ENCODE measurements at places on chromosomes 2 and 18.

DNA sequence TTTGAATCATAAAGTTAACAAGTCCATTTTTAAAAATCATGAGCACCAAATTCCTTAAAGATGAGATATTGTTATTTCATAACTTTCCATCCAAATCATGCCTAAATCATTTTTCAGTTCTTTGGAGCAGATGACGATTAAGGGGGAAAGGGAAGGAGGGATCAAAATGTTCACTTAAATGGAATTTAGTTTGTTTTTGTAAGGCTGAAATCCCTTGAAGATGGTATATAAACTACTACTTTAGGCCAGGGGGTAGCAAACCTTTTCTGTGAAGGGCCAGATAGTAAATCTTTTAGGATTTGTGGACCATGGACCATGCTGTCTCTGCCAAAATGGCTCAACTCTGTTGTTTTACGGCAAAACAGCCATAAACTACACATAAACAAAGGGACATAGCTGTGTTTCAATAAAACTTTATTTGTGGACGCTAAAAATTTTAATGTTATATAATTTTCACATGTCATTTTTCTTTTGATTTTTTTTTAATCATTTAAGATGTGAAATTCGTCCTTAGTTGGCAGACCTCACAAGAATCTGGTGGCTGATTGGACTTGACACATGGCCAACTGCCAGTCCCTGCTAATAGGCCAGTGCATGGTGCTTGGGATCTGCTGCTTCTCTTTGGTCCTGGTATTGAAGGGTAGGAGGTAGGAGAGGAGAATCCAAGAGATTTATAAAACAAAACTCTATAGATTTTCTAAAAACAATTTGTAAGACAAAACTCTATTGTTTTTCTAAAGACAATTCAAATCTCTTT lies 52.0 kb upstream of the RTN4 start:
- DNase-seq, result no peak

- peak; percentile 95 for DNase-seq
These were observed 615 bp downstream of the ADNP2 start for GRCh38 chr18:80109676-80110078.

DNA sequence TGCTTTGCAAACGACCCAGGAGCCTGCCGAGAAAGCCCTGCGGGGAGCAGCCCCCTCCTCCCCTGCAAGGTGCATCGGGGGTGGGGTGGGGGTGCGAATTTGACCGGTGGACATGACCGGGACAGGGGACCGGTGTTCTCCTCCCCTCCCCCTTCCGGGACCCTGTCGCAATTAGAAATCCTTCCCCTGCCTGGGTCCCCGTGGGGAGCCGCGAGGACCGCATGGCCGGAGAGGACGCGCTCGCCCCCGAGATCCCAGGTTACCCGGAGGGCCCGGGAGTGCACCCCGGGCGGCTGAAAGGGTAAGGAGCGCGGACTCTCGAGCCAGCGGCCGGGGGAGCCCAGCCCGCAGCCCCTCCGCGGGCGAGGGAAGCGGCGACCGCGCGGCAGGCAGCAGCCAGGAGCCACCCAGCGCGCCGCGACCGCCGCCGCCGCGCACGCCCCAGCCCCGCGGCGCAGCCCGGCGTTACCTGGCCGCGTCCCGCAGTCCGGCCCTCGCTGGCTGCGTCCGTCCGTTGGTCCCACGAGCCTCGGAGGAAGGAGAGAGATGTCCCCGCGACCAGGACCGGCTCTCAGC lies 482 bp downstream of the DLGAP1 start:
- no peak for DNase-seq

GRCh38 chr2:224982910-224983711 lies 59.2 kb downstream of the DOCK10 start:
- DNase-seq, result no peak

DNA sequence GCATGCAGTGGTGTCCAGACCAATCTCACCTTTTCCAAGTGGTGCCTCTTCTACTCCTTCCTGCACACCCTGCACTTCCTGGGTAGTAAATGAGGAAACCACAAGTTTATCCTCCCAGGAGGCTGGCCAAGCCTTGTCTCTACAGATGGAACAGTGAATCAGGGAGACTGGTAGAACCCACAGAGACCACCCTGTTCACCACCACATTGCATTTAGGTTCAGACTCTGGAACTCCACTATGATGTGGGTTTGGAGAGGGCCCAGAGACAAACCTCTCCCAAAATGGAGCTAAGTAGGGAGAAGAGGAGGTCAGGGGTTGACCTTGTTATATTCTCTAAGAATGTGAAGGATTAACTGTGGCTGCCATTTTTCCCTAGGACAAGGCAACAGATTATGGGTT lies 102.8 kb upstream of the FZD7 start:
- DNase-seq, result no peak

DNA sequence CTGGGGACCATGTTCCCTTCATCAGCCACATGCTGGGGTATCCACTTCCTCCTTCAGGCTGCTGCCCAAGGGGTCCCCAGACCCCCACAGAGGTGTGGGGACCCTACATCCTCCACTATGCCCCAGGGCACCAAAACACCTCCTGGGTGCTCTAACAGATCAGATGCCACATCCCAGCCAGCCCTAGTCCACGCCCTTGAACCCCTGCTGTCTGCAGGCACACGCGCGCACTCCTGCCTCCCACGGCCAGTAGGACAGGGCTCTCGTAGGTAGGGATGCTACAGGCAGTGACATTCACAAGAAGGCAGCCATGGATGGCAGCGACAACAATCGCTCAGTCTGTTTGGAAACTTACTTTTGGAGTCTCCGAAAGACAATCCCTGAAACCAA lies 3.0 kb upstream of the GPC1 start:
- no peak for DNase-seq

DNA sequence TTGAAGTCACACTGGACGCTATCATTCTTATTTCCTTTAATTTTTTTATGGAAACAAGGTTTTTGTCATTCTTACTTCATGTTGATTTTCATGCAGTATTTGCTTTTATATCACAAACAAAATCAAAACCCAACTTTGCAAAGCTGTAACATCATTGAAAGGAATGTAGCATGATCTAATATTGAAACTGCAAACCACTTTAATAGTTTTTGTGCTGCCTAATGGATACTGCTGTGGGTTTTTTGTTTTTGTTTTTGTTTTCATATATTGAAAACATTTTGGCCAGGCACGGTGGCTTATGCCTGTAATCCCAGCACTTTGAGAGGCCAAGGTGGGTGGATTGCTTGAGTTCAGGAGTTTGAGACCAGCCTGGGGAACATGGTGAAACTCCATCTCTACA lies 81.6 kb downstream of the MAP2 start:
- no peak for DNase-seq

DNA sequence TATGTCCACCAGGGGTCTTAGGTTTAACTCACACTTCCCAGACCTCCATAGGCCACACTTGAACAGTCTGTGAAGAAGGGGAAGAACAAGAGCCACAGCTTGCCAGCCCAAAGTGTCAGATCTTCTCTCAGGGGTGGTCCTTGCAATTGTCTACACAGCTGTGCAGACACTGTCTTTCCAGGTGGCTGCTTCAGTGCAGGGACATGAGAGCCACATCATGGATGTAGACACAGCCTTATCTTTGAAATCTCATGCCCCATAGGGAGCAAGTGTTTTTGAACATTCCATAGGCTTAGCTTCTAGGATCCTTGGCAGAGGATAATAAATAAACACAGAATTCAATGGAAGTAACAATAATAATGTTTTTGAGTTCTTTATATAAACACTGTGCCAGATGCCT lies 6.7 kb downstream of the ZNF407 start:
- no peak for DNase-seq

DNA sequence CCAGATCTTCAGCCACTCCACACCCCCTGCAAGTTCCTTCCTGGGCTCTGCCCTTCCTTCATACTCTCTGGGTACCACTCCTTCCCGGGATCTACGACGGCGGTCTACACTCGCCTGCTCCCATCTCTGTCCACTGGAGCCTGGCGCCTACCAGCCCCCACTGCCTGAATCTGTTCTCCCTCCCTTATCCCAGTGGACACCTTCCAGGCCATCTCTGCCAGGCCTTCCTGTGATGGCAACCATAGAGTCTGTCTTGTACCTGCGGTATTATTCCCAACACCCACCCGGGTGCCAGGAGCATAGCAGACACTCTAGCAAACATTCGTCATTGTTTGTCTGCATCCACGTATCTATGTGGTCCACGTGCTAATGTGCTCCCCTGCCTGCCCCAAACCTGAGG lies 140.9 kb downstream of the ZFP36L2 start:
- DNase-seq, result no peak

- DNase-seq, result no peak
These were observed 686 bp downstream of the HNMT start for GRCh38 chr2:137964859-137965459.

DNA sequence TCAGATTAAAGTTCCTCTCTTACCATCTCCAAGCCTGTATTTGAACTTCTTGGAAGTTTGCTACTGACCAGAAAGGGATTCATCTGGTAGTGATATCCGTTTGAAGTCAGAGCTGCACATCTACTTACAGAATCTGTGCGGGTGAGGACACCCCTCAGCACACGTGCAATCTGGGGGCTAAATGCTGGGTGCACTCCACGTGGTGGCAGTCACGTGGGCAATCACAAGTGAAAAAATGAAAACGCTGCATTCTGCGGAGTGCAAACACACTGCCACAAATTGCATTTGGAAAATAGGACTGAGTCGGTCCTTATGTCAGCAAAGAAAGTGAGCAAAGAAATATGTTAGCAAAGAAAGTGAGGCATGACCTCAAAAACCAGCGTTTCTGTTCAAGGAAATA lies 76.1 kb upstream of the GYPC start:
- DNase-seq, result no peak

- no peak for DNase-seq
These were observed 1.5 kb upstream of the GEMIN6 start for GRCh38 chr2:38776531-38776930.

GRCh38 chr18:59426855-59427254 lies 67.8 kb upstream of the LMAN1 start:
- DNase-seq, result no peak

- DNase-seq, result no peak
These were observed 1406.3 kb upstream of the CELF4 start for GRCh38 chr18:38971881-38972280.

DNA sequence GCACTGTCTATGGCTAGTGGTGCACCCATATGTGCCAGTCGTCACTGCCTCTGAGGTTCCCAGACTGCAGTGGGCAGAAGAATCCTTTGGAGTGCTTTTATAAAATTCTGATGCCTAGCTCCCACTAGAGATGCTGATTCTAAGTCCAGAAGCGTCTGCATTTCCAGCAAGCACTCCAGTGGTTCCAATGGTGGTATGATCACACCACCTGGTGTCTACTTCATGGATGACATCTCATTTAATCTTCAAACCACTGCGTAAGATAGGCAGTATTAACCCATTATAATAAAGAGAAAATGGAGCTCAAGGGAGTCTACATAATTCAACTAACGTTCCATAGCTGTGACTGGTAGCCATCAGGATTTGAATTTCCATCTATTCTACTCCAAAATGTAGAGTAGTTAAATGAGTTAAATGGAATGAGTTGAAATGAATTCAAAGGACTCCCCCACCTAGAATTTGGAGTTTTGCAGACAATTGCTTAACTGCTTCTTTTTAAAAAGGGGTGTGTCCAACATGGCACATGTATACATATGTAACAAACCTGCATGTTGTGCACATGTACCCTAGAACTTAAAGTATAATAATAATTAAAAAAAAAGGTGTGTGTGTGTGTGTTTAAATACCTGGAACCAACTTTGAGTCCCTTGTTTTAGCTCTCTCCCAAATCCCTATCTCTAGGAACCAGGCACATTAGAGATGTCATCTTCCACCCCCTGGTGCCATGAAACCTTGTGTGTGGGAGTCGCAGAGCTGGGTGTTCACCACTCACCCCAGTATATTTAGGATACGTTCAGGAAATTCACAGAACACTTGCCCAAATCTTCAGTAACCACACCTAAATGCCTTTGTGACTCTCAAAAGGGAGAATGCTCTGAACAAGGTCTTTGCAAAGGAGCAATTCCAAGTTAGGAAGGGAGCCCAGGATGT lies 14.1 kb downstream of the LAMA3 start:
- DNase-seq, result no peak

- DNase-seq, result no peak
These were observed 99.5 kb downstream of the DTNA start for GRCh38 chr18:34809451-34810072.

- DNase-seq, result no peak
These were observed 188.9 kb upstream of the ITGA4 start for GRCh38 chr2:181268174-181268867.

DNA sequence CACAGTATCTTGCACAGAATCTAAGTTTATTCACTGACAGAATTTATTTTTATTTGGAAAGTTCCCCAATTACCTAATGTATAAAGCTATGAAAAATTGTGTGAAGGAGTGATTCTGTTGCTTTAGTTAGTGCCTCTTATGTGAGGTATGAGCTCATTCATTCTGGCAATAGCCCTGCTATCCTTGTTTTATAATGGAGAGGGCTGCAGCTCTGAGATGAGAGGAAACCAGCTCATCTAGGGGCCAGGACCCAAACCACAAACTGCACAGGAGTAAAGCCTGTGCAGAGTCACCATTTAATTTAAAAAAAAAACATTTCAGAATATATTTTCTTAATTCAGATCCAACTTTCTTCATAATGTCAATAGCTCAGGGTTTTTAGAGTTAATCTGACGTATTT lies 383.0 kb downstream of the TMEM182 start:
- no peak for DNase-seq

DNA sequence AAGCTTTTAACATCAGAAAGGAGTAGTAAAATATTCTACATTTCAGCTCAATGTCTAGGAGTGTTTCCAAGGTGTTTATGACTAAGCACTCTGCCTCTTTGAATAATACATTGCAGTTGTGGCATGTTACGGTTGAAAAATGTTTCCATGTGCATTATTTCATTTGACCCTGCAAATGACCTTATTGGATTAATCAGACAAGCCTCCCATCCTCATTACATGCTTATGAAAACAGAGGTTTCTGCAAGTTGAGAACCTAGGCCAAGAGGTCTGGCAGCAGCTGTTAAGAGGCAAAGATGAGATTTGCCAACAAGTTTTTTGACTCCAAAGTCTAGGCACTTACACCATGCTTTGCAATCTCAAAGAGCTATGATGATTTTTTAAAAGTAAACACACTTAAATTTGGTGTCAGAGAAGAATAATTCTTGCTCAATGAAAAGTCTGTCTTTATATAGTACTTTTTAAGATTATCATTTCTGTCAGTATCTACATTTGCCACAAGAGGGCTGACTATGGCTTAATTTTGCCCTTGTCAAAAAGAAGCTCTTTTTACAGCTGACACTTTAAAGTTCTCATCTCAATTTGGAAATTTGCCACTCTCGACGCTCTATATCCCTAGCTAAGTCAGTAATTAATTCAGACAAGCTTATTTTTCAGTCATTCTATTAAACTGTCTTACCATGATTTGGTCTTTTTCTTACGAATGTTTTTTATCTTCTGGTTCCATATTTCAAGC lies 260.6 kb downstream of the PAX3 start:
- DNase-seq, result no peak

- DNase-seq, result no peak
These were observed 120.6 kb downstream of the CTIF start for GRCh38 chr18:48659188-48660009.

DNA sequence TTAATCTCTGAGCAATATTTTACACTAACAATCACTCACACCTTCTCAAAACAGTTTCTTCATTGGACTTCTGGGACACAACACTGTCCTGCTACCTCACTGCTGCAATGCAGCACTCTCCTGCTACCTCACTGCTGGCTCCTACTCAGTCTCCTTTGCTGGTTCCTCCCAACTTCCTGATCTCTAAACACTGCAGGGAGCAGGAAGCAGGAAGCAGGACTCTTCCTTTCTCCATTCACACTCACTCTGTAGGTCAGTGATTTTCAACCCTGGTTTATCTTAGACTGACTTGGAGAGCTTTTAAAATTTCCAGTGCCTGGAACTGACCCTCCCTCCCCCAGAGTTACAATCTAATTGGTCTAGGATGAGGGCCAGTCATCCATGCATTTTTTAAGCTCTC lies 243.4 kb upstream of the RBBP8 start:
- no peak for DNase-seq

GRCh38 chr2:159160954-159161353 lies 125.5 kb downstream of the WDSUB1 start:
- DNase-seq, result no peak
